ENCODE measurements at places on chromosomes 1 and 21.

DNA sequence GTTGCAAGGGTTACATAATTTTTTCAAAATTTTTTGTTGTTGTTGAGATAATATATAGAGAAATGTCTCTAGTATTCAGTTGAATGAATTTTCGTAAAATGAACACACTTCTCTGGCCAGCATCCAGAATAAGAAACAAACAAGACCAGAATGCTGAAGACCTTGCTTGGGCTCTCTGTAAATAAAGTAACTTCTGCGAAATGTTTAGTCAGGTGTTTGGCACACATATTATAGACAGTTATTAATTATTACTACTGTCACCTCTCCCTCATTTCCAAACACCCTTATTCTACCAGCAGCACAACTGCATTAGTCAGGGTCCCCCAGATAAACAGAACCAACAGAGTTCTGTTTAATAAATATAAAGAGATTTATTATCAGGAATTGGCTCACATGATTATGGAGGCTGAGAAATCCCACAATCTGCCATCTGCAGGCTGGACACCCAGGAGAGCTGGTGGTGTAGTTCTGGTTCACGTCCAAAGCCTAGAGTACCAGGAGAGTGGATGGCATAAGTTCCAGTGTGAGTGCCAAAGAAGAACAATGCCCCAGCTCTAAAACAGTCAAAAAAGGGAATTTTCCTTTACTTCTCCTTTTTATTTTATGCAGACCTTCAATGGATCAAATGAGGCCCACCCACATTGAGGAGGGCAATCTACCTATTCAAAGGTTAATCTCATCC, 44.1 kb upstream of the KCND3 start:
- no peak for DNase-seq

GRCh38 chr1:175633801-175634200, 109.6 kb downstream of the TNR start:
- DNase-seq: no peak

- no peak for DNase-seq
Measured at GRCh38 chr1:190759807-190760206, 282.1 kb upstream of the BRINP3 start.

DNA sequence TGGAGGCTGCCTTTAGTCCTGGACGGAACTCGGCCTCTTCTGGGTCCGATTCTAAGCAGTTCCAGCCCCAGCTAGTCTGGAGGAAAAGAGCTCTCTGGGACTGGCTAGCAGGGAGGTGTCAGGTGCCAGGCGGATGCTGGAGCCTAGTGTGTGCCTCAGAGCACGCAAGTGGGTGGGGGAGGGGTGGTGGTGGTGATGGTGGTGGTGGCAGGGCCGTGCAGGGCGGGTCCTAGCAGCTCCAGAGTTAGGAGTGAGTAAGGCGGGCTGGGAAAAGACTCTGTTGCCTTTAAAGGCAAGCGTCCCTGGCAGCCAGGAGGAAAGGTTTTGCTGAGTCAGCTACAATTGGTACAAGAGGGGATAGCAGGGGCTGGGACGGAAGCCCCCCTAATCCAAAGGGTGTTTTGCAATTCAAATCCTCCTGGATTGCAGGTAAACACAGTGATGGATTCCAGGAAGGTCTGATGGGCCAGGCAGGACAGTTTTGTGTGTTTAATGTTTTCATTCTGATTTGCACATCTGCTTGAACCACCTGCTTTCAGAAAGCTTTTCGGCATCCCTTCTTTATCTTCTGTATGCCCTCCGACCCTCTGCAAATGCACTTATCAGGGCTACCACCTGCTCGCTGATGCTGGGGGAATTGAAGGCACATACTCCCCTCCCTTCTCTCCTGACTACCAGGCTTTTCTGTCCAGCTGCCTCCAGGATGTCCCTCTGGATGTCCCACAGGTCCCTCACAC, 4.1 kb upstream of the SLC2A1 start:
- no peak for DNase-seq

DNA sequence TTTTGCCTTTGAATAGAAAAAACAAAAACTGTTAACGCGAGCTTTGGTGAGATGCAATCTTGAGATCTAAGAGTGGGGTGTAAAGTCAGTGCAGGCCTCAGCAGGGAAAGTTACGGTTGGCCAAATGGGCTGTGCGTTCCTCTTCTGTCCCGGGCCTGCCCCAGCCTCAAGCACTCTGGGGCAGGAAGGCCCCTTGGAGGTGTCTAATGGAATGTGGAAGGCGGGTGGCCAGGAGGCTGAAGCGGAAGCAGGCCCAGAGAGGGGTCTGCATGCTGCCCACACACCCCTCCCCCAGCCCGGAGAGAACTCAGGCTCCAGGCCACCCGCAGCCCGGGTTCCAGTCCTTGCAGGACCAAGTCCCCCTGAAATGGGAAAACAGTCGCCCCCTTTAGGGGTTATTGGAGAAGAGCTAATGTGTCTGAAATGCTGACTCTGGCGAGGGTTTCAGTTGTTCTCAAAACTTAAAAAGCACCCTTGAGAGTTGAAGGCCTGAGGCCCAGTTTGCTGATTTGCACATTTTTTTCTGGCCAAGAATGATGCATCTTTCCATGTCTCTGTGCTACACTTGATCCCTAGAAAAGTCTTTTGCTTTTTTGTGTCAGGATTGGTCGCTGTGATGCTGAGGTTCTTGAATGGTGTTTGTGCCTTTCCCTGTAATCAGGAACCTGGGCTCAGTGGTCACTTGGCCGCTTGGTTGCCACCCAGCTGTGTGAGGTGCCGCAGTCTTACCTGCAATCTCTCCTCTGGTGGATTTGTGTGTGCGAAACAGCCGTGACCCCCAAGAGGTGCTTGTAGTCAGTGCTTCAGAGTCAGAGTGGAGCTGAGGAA, 2.0 kb downstream of the COL18A1 start:
- DNase-seq: no peak

DNA sequence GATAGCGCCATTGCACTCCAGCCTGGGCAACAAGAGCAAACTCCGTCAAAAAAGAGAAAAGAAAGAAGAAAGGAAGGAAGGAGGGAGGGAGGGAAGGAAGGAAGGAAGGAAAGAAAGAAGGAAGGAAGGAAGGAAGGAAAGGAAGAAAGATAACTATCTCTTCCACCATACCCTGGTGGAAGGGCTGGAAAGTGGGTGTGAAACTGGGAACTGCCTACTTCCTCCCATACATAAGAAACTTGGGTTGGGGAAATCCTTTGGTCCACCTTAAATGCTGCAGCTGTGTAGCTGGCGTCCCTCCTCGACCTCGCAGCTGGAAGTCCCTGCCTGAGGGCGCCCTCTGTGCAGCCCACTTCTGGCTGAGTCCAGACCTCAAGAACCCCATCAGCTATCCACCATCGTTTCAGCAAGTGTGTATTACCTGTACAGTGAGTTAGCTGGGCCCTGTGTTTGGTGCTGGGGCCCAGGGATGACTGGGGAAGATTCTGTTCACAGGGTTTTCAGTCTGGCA, 4.6 kb upstream of the FAM167B start:
- DNase-seq: peak; percentile 8

DNA sequence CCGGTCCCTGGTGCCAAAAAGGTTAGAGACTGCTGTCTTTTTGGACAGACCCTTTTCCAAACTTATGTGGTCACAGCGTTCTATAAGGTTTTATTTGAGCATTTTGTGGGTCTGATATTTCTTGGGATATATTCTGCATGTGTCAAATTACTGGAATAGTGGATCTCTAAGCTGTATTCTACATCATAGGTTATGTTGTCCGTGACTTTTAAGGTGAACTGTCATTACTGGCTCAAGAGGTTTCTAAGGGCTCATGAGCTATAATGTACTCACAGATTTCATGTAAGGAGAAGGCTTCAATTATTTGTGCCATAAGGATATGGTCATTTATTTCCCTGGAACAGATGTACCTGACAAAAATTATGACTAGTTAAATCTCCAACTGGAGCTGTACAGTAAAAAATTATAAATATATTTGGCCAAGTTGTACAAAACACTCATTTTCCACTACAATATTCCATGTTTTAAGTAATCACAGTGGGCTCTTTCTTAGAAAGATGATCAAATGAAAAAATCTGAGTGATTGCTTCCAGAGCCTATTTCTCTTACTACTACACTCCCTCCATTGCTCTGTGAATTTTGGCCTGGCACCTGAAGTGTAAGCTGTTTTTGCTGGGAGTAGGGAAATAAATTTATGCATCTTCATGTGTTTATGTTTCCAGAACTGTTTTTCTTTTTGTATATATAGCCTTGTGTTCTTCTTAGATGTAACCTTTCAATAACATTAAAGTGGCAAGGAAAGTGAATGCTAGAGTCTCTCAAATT, 538.1 kb upstream of the ZRANB2 start:
- DNase-seq: no peak

DNA sequence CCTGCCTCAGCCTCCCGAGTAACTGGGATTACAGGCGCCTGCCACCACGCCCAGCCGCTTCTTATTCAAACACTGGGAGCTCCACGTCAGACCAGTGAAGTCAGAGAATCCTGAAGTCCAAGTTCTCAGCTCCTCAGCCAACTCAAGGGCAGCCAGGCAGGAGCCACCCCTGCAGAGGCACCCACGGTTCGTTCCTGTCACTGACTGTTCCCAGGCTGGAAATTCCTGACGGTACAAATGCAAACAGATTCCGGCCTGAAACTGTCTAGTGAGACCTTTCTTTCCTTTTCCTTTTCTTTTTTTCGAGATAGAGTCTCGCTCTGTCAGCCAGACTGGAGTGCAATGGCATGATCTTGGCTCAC, 11.7 kb downstream of the SLC35E2B start:
- no peak for DNase-seq

- no peak for DNase-seq
Measured at GRCh38 chr21:21921410-21922232, 923.4 kb downstream of the NCAM2 start.
